ENCODE measurements at places on chromosomes 2 and 18. TPM values are rescaled to one million over a fixed set of nuclear protein-coding genes. Genes with fewer than 3 reads are reported as not detected.

The TTN gene
- total RNA-seq: 3.3 TPM

The YPEL5 gene
- total RNA-seq: 110 TPM

The BUB1 gene
- 27.0 TPM for total RNA-seq

The ZNF236 gene
- total RNA-seq: 10.4 TPM
